ENCODE measurements at places on chromosomes 16 and 17.

DNA sequence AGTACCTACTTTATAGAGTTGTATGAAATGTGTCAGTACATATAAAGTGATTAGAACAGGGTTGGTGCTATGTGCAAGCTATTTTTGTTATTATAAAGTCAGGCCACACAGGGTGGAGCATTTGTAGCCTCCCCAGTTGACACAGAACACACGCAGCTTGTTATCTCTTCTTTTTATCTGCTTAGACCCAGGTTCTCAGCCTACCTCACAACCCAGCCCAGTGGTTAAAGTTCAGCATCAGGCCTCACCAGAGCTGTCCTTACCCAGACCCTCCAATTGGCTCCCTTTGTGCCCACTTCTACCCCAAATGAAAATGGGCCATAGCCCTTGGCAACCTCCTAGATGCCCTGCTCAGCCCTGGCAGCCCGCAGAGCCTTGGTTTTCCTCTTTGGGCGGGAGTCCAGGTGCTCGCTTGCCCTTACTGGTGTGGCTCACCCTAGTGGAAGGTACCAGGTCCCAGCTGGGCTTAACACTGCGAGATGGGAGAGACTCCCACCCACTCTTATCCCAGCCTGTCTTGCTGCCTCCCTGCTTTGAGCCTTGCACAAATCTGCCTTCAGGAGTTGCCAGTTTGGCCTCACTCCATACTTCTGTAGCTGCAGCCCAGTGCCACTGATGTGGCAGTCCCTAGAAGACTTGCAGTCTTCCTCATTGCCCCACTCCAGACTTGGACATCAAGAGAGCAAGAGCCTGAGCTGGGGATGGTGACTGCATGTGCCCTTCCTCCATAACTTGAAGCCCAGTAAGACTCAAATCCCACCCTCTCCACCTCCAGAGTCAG, 1.1 kb upstream of the PIGS start:
- DNase-seq = no peak

DNA sequence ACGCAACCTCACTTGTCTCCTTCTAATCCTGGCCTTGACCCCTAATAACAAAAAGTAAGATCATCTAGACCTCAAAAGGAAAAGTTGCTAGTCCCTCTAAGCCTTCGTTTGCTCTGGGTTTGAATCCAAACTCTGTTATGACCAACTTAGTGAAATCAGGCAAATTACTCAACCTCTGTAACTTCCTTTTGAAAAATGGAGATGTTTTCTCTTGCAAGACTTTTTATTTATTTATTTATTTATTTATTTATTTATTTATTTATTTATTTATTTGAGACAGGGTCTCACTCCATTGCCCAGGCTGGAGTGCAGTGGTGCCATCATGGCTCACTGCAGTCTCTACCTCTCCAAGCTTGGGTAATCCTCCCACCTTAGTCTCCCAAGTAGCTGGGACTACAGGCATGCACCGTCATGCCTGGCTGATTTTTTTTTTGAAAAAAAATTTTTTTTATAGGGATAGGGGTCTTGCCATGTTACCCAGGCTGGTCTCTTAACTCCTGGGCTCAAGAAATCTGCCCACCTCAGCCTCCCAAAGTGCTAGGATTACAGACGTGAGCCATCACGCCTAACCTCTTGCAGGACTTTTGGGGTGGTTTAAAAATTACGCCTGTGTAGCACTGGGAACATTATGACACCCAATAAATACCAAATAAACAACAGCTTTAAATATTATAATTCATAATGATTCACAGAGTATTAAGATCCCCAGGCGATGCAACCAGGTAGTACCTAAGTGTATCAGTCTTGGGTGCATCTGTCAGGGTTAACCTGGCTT, 63.4 kb downstream of the PITPNC1 start:
- DNase-seq = no peak

DNA sequence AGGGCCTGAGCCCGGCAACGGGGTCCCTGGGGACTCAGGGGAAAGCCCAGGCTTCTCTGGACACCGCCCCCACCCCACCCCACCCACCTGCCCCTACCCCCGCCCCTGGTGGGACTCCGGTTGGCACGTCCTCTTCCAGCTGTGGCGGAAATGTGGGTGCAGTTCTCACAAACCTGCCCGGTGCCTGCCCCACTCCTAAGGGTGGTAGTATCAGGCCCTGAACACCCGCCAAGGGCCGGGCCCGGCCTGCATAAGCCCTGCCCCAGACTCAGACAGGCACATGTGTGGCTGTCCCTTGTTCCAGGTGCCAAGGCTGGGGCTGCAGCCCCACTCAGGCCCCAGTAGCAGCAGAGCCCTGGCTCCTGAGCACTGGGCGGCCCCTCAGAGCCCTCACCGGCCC, 58.1 kb downstream of the ACTG1 start:
- DNase-seq = no peak

- no peak for DNase-seq
These were observed 33.9 kb upstream of the SEC14L1 start for GRCh38 chr17:77106874-77107358.

DNA sequence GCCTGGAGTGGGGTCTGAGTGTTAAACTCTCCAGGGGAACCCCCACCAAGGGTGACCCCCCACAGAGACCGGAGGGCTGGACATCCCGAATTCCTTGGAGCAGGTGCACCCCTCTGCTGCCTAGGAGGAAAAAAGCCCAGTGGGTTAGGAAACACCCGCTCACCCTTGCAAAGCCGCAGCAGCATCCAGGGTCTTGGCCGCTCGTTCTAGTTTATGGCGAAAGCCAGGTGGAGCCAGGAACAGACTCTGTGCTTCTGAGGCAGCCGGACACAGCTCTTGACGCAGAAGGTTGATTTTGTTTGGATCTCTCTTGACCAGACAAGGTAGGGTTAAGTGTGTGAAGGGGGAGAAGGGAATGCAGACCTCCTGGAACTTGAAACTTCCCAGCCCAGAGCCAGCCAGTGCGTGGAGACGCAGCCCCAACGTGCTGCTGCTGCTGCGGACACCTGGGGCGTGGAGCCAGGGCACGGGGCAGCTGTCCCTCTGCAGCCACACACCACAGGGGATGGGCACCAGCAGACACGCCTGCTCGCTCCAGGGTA, 154.5 kb downstream of the LAT start:
- no peak for DNase-seq

- no peak for DNase-seq
These were observed 108.9 kb upstream of the IRX5 start for GRCh38 chr16:54821731-54822130.

DNA sequence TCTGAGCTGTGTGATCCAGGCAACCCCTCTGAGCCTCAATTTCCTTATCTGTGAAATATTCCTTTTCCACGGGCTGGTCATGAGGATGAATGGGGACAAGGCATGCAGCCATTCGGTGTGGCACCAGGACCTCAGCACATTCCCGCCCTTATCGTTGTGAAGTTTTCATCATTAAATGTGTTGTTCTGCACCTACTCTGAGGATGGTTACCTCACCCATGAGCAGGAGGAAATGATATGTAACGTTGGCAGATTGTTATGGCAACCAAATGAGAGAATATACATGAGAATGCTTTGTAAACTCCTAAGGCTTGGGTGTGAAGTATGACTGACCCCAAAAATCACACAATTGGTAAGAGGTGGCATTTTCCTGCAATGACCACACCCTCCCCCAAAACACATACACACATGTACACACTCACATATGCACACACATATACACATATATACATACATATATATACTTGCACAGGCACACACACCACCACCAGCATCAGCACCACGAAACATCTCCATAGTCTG, 39.5 kb downstream of the SMARCE1 start:
- DNase-seq = no peak

DNA sequence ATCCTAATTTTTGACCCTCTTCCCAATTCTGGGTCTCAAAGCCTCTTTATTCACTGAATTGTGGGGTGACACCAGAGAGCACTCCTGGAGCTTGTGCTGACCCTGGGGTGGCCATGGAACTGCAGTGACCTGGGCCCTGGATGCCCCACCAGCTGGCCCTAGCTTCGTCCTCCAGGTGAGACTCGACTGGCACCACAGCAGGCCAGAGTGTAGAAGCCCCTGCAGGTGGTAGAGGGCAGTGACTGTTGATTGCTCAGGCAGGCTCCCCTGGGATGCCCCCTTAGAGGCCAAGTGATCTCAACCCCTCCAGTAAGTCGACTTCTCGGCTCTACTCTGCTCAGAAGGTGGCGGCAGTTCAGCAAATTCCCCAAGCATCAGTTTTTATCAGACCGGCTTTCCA, 6.4 kb downstream of the FA2H start:
- no peak for DNase-seq

- DNase-seq = no peak
These were observed 2.6 kb upstream of the NTN1 start for GRCh38 chr17:9018726-9019125.

DNA sequence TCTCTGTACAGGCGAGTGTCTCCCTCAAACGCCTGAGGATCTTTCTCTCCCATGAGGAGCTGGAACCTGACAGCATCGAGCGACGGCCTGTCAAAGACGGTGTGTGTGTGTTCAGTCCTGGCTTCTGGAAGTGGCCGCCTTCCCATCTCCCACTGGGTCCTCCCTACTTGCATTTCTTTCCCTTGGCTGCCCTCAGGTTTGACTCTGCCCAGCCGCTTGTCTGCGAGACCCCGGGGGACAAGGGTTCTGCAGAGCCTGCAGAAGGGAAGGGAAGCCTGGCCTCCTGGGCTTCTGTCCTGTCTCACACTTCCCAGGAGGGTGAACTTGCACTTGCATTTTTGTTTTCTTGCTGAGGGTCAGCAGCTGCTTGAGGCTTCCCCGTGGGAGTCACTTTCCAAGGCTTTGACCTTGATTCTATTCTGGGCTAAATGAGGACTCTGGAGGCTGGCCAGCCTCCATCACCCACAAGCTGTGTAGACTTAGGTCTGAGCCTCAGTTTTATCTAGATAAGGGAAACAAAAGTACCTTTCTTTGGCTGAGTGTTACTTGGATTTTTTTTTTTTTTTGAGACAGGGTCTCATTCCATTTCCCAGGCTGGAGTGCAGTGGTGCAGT, 122.3 kb downstream of the ABCC1 start:
- no peak for DNase-seq

GRCh38 chr16:10616756-10617640, 36.6 kb upstream of the EMP2 start:
- DNase-seq = no peak

DNA sequence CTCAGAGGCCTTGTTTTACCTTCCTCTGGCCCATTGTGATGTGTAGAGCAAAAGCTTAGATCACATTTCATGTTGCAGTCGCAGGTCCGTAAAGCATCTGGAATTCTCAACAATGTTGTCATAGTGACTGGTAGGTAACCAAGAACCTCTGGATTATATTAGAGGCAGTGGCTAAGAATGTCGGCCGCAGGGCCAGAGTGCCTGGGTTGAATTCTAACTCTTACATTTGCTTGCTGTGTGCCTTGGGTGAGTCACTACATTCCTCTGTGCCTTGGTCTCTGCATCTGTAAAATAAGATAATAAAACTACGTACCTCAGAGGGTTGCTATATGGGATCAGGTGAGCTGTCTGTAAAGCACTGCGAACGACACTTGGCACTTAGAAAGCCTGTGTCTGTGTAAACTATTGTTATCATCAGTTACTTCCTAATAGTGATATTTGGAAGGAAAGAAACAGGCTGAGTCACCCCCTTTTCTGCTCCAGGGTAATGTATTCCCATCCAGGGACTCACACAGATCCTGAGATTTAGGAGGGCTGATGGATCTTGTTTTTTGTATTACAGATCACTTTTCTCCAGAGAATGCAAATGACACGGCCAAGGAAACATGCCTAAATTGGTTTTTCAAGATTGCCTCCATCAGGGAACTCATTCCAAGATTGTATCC, 52.2 kb downstream of the VPS35L start:
- no peak for DNase-seq

- DNase-seq = no peak
These were observed 7.5 kb downstream of the SLC13A2 start for GRCh38 chr17:28480799-28481571.

GRCh38 chr17:291587-291986, 61.0 kb downstream of the RPH3AL start:
- DNase-seq = no peak

- no peak for DNase-seq
These were observed 162.0 kb downstream of the AATF start for GRCh38 chr17:37110746-37111145.
